ENCODE measurements at places on chromosomes 3 and 15.

- no peak for DNase-seq
These were observed 113.7 kb upstream of the RPL32 start for GRCh38 chr3:12954891-12955650.

DNA sequence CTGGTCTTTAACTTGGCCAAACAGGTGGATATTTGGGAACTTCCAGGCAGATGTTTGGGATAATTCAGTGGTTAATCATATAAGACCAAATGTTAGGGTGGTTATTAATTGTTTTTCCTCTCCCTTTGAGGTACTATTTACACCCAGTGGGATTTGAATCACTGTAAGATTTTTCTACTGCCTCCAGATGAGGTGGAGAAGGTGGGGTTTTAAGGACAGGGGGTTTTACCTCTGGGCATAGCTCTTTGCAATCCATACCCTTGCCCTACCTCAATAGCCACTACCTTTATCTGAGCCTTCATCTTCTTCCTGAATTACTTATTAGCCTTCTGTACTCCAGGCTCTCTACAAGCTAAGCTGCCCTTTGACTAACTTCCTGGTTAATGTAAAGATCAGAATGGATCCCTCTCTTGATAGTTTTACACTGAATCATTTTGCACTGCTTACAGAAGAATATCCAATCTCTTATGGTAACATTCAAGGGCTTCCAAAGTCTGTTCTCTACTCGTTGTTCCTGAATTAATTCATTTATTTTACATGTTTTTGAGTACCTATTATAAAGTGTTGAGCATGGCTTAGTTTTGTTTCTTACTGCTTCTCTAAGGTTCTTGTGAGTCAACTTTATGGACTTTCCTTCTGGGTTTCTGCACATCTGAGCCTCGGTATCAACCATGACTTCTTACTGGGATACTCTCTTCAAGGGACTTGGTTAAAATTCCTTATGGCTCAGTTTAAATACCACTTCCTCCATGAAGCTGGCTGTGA lies 331.2 kb upstream of the TBL1XR1 start:
- DNase-seq: no peak

GRCh38 chr3:112642912-112643506 lies 2.1 kb upstream of the CCDC80 start:
- peak; percentile 97 for DNase-seq

DNA sequence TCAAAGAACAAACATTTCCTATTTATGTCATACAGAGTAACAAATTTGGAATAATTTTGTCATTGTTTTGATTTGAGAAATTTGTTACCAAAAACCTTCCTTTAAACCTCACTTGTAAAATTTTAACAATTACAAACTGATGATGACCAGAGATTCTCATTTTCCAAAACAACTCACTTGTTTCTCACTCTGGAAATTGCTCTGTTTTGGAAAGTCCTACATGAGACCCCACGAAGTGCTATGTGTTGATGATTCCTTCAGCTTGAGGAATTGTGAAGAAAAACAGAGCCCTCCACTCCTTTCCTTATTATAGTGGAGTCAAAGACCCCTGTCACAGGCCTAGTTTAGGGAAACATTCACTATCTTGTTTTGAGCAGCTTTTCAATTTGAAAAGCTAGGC lies 157.6 kb upstream of the RASGRP1 start:
- no peak for DNase-seq

- no peak for DNase-seq
These were observed 246.9 kb downstream of the GOLGA6L6 start for GRCh38 chr15:20294651-20295237.

DNA sequence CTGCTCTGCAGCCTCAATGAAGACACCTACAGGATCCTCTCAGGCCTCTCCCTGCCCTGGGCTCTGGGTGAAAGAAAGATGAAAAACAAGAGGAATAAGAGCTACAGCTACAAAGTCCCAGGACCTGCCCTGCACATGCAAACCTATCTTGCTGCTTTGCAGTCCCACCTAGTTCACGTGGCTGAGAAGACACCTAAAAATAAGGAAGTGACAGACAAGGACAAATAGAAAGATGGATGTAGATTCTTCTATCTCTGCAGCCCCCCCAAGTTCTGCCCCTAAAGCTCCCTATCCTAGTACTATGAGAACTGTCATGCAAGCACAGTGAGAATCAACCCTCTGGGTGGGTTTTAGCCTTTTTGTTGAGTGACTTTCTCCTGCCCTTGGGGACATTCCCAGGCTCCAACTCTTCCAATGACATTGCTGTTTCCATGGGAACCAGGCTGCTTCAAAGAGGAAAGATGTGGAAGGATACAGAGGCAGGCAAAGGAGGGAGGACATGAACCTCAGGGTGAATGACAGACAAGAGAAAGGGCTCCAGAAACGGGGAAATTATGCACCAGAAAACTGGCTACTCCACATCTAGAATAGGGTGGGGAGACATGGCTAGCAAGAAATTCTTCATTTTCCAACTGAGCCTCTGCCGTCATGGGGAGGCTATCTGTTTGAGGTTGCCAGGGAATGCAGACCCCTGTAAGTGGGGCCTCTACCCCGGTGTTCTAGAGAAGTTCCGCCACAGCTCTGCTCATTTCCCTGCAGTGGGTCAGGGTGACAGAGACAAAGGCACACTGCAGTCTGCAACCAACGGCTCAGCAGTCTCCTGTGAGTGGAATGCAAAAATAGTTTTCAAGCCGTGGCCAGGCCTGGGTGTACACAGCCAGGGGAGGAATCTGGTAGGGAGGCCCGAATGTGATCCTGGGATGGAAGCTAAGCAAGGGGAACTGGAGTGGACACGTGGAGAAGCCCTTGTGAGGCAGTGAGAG lies 5.2 kb downstream of the CSPG5 start:
- DNase-seq: peak; percentile 25

GRCh38 chr3:34584971-34585370 lies 786.5 kb downstream of the PDCD6IP start:
- no peak for DNase-seq

DNA sequence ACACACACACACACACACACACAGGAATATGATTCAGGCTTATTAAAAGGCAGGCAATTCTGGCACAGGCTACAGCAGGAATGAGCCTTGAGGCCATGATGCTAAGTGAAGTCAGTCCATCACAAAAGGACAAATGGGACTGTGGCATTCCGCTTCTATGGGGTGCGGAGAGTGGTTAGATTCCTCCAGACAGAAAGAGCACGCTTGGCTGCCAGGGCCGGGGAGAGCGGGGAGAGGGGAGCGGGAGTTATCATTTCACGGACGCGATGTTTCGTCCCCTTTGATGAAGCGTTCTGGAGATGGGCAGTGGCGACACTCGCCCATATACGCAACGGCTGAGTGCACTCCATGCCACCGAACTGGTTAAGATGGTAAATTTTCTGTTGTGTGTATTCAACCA lies 58.5 kb upstream of the FAM174B start:
- DNase-seq: peak; percentile 41

DNA sequence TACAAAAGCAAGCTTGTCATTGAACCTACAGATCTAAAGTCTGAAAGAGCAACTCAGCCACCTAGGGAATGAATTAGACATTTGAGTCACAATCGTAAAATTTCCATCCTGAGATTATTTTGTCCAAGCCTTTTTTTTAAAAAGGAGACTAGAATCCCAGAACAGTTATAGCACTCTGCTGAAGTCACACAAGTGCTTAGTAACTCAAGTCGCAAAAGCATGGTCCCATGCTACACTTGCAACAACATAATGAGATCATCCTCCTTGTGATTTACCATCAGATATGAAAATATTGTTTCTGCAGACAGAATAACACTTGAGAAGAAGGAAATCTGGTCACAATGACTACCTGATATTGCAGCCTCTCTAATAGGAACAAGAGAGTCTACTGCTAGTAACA lies 106.7 kb downstream of the ZIC4 start:
- DNase-seq: no peak

DNA sequence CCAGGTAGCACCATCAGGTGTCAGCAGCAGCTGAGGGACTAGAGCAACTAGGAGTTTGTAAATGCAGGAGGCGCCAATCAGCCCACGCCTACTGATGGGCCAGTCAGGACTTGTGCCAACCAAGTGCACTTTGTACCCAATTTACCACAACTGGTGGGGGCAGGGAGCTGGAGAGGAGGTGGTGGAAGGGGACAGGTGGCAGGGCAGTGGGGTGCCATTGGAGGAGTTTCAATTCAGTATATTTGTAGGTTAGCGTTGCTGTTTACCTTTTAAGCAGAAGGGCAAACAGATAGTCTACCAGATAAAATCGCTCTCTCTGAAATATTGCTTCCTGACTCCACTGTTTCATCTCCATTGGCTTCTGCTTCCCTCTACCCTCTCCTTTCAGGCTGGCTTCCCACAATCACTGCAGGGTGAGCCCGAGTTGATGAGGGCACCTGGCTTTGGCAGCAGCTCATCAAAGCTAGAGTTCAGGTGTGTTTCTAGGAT lies 75.7 kb downstream of the TRIM69 start:
- no peak for DNase-seq

- DNase-seq: peak; percentile 43
These were observed 103.6 kb upstream of the ICE2 start for GRCh38 chr15:60582370-60583036.

DNA sequence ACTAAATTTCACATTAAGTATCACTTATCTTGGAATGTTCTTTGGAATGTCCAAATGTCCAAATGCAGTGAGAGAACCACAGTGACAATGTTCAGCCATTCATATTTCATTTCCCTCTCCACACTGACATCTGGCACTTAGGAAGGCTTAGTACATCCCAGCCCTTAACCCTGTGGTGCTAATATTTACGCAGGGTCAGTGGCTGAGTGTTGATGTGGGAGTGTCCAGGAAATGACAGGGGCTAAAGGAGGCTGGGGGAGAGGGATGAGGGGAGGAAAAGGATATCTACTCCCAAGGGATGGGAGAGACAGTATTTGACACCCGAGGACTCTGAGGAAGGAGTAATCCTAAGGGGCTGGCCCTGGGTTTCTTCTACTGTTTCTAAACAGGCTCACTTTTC lies 14.1 kb upstream of the CCR4 start:
- DNase-seq: peak; percentile 19

DNA sequence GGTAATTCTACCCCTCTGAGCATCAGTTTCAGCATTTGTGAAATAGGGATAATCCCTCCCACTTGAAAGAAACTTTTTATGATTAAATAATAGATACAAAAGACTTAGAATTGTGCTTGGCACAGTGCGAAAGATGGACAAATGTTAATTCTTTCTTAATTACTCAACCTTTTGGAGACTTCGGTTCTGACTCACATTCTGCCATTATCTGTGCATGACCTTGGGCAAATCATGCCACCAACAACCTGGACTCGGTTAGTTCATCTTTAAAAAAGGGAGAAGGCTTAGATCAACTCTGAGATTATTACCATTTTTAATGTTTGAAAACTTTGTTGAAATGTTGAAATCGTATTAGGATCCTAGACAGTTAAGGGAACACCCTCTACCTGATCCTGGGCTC lies 40.6 kb upstream of the POLR2M start:
- no peak for DNase-seq

DNA sequence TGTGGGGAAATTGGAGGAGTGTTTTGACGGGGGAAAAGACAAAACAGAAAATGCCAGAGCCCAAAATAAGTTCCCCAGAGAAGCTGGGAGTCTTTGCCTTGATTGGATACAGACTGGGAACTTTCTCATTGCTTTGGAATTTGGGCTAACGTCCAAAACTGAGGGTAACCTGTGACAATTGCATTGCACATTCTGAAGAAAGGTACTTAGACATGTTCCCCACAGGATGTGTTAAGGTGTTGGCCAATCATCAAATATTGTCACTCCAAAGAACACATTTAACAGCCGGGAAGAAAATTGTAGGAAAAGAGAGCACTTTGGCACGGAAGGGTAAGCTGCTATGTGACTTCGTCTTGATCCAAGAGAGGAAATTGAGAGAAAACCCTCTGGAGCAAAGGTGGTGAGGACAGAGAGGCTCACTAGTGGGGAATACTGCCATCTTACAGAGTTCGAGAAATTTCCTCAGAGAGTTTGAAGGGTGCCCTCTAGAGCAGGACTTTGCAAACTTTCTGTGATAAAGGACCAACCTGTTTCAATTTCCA lies 619.5 kb upstream of the TBL1XR1 start:
- DNase-seq: no peak

DNA sequence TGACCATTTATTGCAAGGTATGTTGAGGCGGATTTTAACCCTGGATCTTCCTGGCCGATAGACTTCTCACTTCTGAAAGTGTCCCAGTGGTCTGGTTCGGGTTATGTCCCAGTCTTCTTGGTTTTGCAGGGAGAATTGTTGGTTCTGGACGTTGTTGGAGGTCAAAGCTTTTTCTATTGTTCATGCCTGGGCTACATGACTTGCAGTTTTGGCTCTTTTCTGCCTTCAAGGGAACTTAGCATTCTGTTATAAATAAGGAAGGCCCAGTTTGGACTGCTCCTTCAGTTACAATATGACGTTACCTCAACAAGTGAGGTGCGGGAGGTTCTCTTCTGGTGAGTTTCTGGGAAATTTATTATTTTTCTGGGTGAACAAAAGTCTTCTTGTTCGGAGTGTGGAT lies 614.3 kb downstream of the DIPK2A start:
- DNase-seq: no peak

GRCh38 chr3:55724407-55724784 lies 237.3 kb upstream of the WNT5A start:
- DNase-seq: no peak

GRCh38 chr15:77762747-77763355 lies 130.1 kb upstream of the LINGO1 start:
- no peak for DNase-seq

- no peak for DNase-seq
These were observed 95.1 kb downstream of the FOXP1 start for GRCh38 chr3:71488391-71488809.

- DNase-seq: peak; percentile 20
These were observed 291.2 kb upstream of the RBMS3 start for GRCh38 chr3:28989646-28990089.

DNA sequence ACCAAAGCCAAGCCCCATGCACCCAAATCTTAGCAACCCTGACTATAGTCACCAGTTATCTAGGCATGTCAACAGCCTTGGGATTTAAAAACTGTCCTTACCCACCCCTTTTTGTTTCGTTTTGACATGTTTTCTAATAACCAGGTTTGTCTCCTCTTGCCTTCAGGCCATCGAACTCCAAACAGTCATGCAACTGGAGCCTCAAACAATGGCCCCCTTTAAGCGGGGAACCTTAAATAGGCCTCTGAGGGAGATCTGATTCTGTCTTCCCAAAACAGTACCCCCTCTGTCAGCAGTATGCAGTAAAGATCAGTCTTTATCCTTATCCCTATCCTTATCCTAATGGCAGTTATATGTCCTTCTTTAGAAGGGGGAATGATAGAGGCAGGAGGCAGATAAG lies 105.7 kb downstream of the DPH6 start:
- DNase-seq: no peak

DNA sequence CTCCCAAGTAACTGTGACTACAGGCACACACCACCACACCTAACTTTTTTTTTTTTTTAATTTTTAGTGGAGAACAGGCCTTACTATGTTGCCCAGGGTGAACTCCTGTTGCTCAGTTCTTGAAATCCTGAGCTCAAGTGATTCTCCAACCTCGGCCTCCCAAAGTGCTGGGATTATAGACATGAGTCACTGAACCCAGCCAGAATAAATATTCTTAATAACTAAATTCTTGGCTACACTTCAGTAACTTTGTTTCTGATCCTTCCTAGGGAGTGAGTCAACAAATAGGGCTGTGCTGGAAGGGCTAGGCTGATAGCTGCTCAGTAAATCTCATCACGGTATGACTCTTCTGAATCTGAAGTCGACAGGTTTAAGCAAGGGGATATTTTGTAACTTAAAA lies 56.6 kb downstream of the P3H2 start:
- peak; percentile 84 for DNase-seq

- no peak for DNase-seq
These were observed 2.1 kb upstream of the ACKR4 start for GRCh38 chr3:132595014-132595413.

Measured in cardiac muscle cell (in vitro differentiated cells and primary cell).